ENCODE measurements at places on chromosomes 3 and 15. TPM values are rescaled to one million over a fixed set of nuclear protein-coding genes. Genes with fewer than 3 reads are reported as not detected.

PIGZ gene
- total RNA-seq, result 0.90 TPM

- no peak overlapping the region for H3K27ac ChIP-seq
- DNase-seq, result no peak
- no peaks in the 10 kb centered on the region for H3K27me3 ChIP-seq
- H3K4me1 ChIP-seq, result no peaks in the 10 kb centered on the region
Measured at GRCh38 chr3:145429546-145429945, 731.4 kb downstream of the PLOD2 start.

KCNAB1 gene
- not detected for total RNA-seq

- DNase-seq, result no peak
- 0 out of 2 replicates have a peak, but pooled peaks cover 2% of the 10 kb centered on the region for H3K27me3 ChIP-seq
- H3K27ac ChIP-seq, result no peak overlapping the region
Measured at GRCh38 chr3:13828501-13829265, 51.2 kb downstream of the WNT7A start.

- no peak overlapping the region for H3K4me3 ChIP-seq
- no peaks in the 10 kb centered on the region for H3K27me3 ChIP-seq
- DNase-seq, result no peak
- H3K4me1 ChIP-seq, result peaks cover 52% of the 10 kb centered on the region
- H3K36me3 ChIP-seq, result no peaks in the 10 kb centered on the region
Measured at GRCh38 chr3:46293991-46294833, 52.0 kb downstream of the CCR3 start.

- no peaks in the 10 kb centered on the region for H3K4me1 ChIP-seq
- peaks cover 7% of the 10 kb centered on the region for H3K27me3 ChIP-seq
- no peak for DNase-seq
- H3K27ac ChIP-seq, result no peak overlapping the region
Measured at GRCh38 chr3:138344754-138345153, 3.6 kb upstream of the MRAS start.

- no peak for DNase-seq
- H3K27me3 ChIP-seq, result no peaks in the 10 kb centered on the region
- H3K4me3 ChIP-seq, result no peak overlapping the region
- H3K4me1 ChIP-seq, result peaks cover 10% of the 10 kb centered on the region
- H3K27ac ChIP-seq, result no peak overlapping the region
- H3K36me3 ChIP-seq, result peaks cover 17% of the 10 kb centered on the region
Measured at GRCh38 chr15:50358845-50359244, 3.8 kb upstream of the GABPB1 start.

LDHAL6B gene
- not detected for total RNA-seq

CLEC3B gene
- not detected for total RNA-seq

DNA sequence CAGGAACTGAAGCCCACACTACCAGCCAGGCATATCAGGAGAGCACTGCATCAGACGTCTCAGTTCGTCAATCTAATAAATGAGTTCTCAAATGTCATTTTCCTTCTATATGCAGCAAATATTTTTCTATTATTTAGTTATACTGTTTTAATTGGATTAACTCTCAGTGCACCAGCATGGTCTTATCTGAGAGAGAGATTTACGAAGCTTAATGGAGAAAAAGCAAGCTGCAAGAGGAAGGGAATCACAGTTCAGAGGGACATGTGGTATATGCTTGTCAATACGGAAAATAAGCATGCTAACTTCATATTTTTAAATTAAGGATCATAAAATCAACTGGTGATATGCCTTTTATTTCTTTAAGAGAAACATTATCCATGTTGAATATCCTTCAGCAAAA, 213.1 kb upstream of the NECTIN3 start:
- no peaks in the 10 kb centered on the region for H3K36me3 ChIP-seq
- no peaks in the 10 kb centered on the region for H3K27me3 ChIP-seq
- no peak overlapping the region for H3K4me3 ChIP-seq
- DNase-seq, result no peak
- no peak overlapping the region for H3K27ac ChIP-seq

DNA sequence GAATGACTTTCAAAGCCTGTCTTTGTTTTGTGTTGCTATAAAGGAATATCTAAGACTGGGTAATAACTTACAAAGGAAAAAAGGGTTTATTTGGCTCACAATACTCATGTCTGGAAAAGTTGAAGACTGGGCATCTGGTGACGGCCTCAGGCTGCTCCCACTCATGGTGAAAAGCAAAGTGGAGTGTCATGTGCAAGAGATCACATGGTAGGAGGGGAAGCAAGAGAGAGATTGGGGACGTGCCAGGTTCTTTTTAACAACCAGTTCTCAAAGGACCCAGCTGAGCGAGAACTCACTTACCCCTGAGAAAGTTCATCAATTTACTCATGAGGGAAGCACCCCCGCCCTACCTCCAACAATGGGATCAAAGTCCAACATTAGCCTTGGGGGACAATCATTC, 929.4 kb downstream of the ROBO1 start:
- no peak for DNase-seq
- no peaks in the 10 kb centered on the region for H3K27me3 ChIP-seq
- H3K27ac ChIP-seq, result no peak overlapping the region
- no peaks in the 10 kb centered on the region for H3K4me1 ChIP-seq
- no peak overlapping the region for H3K4me3 ChIP-seq
- no peaks in the 10 kb centered on the region for H3K36me3 ChIP-seq

DNA sequence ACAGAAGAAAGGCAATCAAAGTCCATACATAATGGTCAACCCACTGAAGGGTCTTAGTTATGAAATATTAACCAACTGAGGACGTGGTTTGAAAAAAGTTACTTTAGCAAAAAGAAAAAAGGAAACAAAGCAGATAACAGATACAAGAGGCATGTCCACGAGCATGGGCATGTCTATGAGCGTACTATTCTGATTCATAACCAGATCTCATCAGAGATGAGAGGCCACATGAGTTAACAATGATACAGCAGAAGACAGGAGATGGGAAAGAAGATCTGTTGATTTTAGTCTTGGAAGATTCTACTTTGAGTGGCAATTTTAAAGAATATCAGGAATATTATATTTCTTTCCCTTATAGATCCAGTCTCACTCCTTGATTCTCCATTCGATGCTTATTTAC, 262.9 kb upstream of the SLITRK3 start:
- no peak overlapping the region for H3K27ac ChIP-seq
- H3K36me3 ChIP-seq, result no peaks in the 10 kb centered on the region
- H3K27me3 ChIP-seq, result no peaks in the 10 kb centered on the region
- DNase-seq, result no peak
- H3K4me3 ChIP-seq, result no peak overlapping the region

- H3K4me1 ChIP-seq, result no peaks in the 10 kb centered on the region
- H3K36me3 ChIP-seq, result no peaks in the 10 kb centered on the region
Measured at GRCh38 chr3:166752214-166752613, 627.9 kb downstream of the ZBBX start.

DNA sequence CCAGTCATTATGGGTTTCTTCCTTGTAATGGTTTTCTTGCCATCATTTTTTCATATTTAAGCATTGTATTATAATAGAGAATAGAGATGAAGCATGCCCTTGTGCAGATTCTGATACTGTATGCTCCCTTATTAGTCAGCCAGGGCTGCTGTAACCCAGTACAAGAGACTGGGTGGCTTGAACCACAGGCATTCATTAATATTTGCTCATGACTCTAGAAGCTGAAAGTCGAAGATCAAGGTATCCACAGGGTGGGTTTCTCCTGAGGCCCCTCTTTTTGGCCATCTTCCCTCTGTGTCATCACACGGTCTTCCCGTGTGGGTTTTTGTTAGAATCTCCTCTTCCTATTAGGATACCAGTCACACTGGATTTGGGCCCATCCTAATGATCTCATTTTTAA, 74.5 kb downstream of the FOXP1 start:
- DNase-seq, result no peak
- H3K4me1 ChIP-seq, result no peaks in the 10 kb centered on the region
- H3K4me3 ChIP-seq, result no peak overlapping the region
- no peaks in the 10 kb centered on the region for H3K27me3 ChIP-seq
- no peaks in the 10 kb centered on the region for H3K36me3 ChIP-seq

TM6SF1 gene
- total RNA-seq, result 1.1 TPM

DNA sequence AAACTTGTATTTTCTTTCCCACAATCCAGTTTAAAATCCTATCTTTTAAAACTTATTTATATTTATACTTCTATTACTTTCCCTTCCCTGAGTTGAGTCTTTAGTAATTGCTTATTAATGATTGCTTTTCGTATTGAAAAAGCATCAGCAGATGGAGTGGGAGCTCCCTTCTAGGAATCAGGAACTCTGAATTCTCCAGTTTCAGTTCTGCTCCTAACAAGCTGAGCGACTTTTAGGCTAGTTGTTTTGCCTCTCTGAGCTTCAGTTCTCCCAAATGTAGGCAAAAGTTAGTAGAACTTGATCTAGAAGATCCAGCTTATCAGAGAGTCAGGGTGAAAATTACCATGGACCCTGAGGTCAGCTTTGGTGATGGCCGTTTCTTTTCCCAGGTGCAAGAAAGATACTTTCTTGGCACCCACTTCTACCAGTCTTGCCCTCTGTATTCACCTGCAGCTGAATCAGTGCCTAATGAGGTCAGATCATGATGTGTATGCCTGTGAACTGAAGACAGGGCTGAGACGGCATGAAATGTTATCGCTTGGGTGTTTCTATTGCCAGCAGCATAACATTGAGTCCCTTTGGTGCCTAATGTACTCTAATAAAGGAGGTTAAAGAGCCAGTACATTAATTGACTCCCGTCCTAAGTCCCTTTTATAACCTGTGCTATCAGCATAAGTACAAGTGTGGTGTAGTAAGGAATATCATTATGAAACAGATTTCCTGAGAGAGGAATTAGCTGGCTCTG, 194.5 kb upstream of the TBC1D5 start:
- DNase-seq, result no peak
- H3K4me1 ChIP-seq, result no peaks in the 10 kb centered on the region
- H3K27me3 ChIP-seq, result no peaks in the 10 kb centered on the region
- H3K4me3 ChIP-seq, result no peak overlapping the region

DNA sequence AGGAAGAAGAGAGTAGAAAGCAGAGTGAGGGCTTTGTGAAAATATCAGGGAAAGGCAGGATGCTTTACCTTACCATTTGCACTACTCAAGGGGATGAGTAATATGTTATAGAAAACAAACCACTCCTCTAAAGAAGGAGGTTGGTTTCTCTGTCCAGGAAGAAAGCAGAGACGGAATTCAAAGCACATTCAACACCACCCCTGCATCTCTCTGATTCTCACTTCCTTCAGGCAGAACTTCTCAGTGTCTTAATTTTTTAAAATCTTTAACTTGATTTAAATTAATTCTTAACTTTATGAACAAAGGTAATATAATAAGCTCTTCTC, 82.4 kb downstream of the NR2F2 start:
- H3K4me1 ChIP-seq, result no peaks in the 10 kb centered on the region
- H3K27me3 ChIP-seq, result peaks cover 6% of the 10 kb centered on the region

DISP2 gene
- not detected for total RNA-seq

DNA sequence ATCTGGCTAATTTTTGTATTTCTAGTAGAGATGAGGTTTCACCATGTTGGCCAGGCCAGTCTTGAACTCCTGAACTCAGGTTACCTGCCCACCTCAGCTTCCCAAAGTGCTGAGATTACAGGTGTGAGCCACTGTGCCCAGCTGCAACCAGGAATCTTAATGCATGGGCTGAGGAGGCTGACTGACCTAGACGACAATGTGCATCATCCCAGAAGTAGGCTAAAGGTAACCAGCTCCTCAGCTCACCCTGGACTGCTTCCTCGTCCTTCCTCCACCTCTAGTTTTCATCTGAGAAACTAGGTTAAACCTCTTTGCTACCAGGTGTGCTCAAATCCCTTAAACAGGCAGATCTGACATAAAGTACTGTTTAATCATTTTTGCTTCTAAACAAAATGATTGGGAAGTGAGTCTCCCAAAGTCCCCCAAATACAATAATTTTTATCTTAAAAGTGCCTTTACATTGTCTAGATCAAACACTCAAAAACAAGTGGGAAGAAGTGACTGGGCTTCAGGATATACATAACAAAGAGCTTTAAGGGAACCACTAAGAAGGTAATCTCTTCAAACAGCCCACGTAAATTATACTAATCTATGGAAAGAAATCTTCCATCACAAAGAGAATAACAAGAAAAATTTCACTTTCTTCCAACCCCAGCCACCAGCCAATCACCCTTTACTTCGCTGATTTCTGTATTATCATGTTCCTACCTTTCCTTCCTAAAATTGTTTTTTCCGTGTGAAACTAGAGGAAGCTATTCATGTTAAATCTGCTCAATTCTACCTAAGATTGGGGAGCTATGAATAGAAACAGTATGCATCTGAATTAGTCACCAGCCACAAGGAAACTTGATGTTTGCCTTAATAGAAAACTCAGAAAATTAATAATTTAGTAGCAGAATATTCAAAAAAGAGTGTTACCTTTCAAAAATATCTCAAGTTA, 34.7 kb downstream of the IGF2BP2 start:
- no peak overlapping the region for H3K27ac ChIP-seq
- no peak overlapping the region for H3K4me3 ChIP-seq
- DNase-seq, result no peak
- no peaks in the 10 kb centered on the region for H3K36me3 ChIP-seq
- H3K27me3 ChIP-seq, result no peaks in the 10 kb centered on the region

GRCh38 chr3:166446291-166446690, 609.1 kb upstream of the BCHE start:
- no peaks in the 10 kb centered on the region for H3K4me1 ChIP-seq
- DNase-seq, result no peak
- H3K27ac ChIP-seq, result no peak overlapping the region
- no peak overlapping the region for H3K4me3 ChIP-seq
- H3K27me3 ChIP-seq, result no peaks in the 10 kb centered on the region
- no peaks in the 10 kb centered on the region for H3K36me3 ChIP-seq

DNA sequence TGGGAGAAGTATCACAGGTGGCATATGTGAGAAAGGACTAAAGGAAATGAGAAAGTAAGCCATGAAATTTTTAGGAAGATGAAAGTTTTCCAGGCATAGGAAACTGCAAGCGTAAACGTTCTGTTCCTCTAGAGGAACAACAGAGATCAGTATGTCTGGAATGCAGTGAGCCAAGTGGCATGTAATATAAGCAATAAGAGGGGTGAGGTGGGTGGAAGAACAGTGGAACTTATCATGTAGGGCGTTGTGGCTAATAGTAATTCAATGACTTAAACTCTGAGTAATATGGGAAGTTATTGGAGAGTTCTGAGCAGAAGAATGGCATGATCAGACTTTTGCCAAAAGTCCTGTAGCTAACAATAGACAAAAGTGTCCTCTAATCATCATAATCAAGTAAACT, 902.9 kb downstream of the EPHA3 start:
- H3K4me1 ChIP-seq, result no peaks in the 10 kb centered on the region
- no peaks in the 10 kb centered on the region for H3K27me3 ChIP-seq
- H3K36me3 ChIP-seq, result no peaks in the 10 kb centered on the region

- no peaks in the 10 kb centered on the region for H3K4me1 ChIP-seq
- H3K27ac ChIP-seq, result no peak overlapping the region
- no peaks in the 10 kb centered on the region for H3K27me3 ChIP-seq
- no peaks in the 10 kb centered on the region for H3K36me3 ChIP-seq
- no peak overlapping the region for H3K4me3 ChIP-seq
Measured at GRCh38 chr3:28287046-28287445, 45.6 kb downstream of the CMC1 start.

Measured in GM12878 (cell line).